ENCODE measurements at places on chromosomes 3 and 15.

DNA sequence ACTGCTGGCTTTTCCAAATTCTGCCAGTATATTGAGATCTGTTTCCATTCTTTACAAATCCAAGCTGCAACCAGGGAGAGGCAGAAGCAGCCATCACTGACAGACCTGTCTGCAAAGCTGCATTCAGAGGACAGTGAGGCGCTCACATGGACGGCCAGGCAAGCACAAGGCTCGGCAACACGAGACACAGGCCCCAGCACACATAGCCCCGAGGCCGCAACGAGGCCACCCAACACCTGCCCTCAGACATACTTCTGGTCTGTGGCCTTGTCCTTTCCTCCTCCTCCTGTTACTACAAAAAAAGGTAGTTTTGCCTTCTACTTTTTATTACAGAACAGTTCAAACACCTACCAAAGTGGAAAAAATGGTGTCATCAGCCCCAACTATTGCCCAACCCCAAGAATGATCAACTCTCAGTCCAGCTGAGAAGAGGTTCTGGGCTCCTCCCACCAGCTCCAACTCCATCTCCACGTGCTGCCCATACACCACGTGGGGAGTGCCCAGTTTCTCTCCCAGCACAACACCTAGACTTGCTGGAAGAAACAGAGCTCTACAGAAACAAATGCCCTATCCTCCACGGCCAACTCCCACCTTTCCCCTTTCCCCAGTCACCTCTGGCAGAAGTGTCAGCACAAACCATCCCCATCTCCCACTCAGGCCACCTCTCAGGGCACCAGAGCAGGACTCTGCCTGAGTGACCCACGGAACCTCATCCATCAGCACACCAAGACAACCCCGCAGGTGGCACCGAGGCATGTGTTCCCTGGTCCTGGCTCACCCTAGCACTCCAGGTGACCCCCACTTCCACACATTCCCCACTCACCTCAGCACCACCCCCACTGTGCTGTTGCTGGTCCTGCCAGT is 7.4 kb downstream of the ZXDC start:
- DNase-seq: no peak

DNA sequence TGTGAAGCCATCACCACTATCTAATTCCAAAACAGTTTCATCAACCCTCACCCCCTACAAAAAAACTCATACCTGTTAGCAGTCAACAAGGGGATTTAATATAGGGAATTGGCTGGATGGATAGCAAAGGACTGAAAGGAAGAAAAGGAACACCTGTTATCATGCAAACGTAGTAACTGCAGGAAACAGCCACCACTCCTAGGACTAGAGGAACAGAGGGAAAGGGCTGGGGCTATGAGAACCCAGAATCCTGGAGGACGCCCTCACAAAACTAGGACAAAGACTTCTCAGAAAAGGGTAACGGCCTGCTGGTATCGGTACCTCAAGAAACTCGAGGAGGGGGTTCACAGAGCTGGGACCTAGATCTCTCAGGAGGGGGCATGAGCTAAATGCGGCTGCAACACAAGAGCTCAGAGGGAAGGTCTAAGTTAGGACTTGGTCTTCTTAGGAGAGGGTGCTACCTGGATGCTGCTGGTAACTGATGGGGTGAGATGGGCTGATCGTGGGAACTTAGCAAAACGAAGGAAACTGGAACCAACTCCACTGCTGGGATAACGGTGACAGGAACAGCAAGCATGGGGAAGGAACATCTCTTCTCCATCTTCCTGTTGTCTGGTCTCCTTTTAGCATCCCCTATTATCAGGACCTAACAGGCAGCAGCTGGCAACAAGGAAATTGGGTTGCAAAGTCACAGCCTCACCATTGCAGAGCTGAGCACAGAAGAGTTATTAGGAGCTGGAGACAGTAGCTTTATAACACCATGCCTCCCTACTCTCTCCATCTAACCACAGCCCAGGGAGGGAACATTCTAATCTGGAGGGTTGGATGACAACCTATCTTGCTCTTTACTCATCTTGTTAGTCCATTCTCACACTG is 147.7 kb downstream of the UACA start:
- no peak for DNase-seq

- DNase-seq: no peak
Measured at GRCh38 chr3:120324190-120324589, 25.0 kb downstream of the LRRC58 start.

GRCh38 chr3:95399585-95399984 is 1336.7 kb downstream of the NSUN3 start:
- no peak for DNase-seq

DNA sequence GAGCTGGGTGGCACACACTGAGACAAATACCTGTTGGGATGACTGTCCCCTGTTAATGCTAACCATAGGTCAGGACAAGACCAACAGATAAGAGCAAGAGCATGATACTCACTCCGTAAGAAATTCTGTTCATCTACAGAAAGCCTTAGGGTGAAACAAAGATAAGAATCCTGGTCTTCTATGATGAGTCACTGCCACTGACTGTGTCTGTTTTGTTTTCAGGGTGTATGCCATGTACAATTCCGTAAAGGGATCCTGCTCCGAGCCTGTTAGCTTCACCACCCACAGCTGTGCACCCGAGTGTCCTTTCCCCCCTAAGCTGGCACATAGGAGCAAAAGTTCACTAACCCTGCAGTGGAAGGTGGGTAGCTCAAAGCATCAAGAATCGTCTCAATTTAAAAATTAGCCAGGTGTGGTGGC is 141.1 kb downstream of the GHSR start:
- no peak for DNase-seq

DNA sequence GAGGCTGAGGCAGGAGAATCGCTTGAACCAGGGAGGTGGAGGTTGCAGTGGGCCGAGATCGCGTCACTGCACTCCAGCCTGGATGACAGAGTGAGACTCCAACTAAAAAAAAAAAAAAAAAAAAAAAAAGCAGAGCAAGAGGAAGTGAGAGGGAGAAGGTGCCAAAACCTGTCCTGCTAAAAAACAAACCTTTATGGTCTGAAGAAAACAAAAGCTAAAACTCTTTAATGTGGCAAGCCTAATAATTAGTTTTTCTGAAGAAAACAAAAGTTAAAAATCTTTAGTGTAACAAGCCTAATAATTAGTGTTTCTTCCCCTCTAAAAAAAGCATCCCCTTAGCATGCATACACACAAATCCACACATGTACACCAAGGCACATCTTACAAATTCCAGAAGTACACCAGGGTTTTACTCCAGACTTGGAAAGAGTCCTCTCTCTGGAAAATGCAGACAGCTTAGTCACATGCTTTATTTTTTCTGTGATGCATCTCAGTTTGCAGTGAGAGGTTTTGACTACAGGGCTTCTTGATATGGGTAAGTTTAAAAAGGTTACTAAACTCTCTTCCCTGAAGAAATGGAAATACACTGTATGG is 65.9 kb downstream of the HACD2 start:
- no peak for DNase-seq

- DNase-seq: no peak
Measured at GRCh38 chr3:4376499-4376898, 73.3 kb downstream of the SETMAR start.

DNA sequence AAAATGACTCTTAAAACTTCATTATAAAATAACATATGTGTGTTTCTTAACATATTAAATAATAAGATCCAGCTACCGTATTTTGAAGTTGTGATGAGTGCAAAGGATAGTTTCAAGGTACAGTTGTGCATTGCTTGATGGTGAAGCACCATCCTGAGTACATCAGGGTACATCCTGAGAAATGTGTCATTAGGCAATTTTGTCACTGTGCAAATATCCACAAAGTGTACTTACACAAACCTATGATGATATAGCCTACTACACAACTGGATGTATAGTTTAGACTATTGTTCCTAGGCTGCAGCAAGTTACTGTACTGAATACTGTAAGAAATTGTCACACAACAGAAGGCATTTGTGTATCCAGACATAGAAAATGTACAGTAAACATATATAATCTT is 20.8 kb upstream of the TM4SF1 start:
- DNase-seq: no peak

DNA sequence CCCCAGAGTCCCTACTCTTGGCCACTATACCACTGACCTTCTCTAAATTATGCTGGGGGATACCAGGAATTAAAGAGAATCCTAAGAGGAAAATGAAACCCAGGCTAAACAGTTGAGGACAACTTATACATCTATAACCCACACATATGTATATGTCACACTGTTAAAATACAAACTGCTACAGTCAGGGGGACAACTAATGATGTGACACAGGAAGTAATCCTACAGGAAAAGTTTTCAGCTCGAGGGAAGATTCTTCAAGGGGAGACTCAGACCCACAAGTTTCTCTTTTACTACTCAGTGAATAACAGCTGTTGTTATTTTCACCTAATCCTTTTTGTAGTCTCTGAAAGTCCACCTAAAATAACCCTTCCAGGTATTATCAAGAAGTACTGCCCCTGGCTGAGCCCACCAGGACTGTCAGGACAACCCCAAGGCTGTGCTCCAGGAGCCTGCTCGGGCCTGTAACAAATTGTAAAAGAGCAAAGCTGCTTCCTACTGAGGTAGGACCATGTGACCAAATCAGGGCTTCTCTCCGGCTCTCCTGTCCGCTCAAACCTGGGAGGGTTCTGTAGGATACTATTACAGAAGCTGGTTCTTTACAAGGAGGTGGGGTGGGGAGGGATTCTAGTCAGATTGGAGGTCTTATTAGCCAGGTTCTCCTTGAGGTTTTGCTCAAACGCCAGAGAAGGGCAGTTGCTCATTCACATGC is 91.6 kb downstream of the SRGAP3 start:
- DNase-seq: no peak

DNA sequence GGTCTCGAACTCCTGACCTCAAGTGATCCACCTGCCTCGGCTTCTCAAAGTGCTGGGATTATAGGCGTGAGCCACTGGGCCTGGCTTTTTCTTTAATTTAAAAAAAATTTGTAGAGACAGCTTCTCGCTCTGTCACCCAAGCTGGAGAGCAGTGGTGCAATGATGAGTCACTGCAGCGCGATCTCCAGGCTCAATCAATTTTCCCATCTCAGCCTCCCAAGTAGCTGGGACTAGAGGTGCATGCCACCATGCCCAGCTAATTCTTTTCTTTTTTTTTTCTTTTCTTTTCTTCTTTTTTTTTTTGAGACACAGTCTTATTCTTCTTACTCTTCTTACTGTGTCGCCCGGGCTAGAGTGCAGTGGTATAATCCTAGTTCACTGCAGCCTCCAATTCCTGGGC is 19.8 kb downstream of the TUBGCP4 start:
- no peak for DNase-seq

DNA sequence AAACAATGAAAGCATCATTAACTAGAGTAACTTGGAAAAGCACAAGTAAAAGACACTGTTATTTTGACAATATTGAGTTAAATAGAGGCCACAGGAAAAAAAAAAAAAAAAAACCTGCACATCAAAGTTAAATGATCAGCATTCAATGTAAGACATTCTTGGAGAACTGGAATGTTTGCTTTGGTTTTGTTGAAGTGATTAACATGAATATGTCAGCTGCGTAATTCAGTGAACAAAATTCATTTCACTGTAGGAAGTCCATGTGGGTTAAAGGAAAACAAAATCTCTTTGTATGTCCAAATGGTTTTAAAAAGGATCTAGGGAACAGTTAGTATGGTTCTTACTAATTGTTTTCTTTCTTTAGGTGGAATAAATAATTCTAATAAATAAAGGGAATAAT is 252.8 kb upstream of the CNTN6 start:
- no peak for DNase-seq

DNA sequence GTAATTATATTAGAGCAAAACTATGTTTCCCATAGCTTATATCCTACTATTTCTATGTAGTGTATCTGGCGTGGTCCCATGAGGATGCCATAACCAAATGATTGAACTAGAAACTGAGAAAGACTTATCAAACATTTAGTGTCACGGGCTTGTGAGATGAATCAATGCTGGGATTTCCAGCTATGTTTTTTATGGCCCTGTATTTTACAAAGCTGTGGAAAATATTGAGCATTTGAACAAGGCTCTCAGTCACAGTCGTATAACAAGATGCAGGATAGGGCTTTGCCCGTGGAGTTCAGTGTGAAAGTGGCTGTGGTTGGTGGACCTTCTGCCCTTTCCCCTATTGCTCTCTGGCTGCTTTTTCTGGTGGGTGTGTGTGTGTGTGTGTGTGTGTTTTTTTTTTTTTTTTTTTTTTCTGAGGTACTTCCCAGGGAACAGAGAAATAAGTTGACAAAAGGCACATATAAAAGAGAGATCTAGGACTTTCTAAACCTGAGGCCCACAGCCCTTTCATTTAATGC is 60.7 kb downstream of the CACNA1D start:
- no peak for DNase-seq

DNA sequence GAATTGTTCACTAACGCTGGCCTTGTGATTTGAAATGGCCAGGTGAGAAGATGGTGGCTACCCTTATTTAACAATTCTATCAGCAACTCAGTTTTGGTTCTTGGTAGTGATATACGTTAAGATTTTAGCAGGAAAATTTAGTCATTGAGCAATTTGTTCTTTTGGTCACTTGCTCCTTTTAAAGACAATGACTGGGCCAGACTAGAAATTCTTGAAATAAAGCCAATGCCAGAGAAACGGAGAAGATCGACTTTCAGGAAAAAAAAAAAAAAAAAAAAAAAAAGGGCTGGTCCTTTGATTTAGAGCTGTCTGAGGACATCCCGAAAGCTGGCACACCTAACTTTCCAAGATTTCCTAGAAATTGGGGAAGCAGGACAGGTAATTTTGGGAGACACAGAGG is 178.5 kb downstream of the FNDC3B start:
- DNase-seq: no peak

- no peak for DNase-seq
Measured at GRCh38 chr15:31082771-31083369, 18.7 kb downstream of the TRPM1 start.

DNA sequence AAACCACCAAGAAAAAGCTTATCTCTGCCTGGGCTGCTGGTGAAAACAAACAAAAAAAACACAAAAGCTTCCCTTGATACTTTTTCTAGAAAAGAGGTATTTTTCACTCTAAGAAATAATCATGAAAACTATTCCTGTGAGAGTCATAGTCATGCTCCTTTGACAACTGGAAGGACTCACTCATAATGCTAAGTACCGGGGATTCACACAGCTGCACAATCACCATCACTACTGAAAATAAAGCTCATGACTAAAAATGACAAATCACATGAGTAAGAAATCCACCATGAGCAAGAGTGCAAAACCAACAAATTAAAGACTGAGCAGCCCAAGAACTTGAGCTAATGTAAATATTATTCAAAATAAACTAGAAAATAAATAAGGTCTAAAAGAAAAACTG is 10.6 kb upstream of the POU1F1 start:
- DNase-seq: no peak

DNA sequence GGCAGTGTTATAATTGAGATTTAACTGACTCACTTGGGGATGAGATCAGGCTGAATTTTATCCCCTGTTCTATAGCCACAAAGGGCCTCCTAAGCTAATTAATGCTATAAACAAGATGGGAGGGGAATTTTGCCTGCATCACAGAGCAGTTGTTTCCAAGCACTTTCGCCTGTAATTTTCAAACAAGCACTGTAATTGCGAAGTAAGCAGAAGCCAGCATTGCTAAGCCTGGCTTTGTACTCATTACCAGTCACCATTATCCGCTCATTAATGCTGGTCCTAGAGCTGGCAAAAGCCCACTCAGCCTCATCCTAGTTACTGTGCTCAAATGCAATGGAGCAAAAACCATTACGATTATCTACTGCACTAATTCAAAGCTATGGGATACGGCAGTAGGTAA is 356.6 kb upstream of the UBE2E2 start:
- no peak for DNase-seq
